ENCODE measurements at places on chromosomes 4 and X. TPM values are rescaled to one million over a fixed set of nuclear protein-coding genes. Genes with fewer than 3 reads are reported as not detected.

The NDP gene
- total RNA-seq, result 0.39 TPM

The MAOB gene
- not detected for total RNA-seq

The ERAS gene
- not detected for total RNA-seq

The FAM133A gene
- total RNA-seq, result 1.3 TPM

The CSAG3 gene
- 3.3 TPM for total RNA-seq

The CWH43 gene
- not detected for total RNA-seq

The MAOA gene
- 0.62 TPM for total RNA-seq

The GUCY1B1 gene
- 13.0 TPM for total RNA-seq

The MAGEA1 gene
- total RNA-seq, result 153 TPM

The GAGE12F gene
- 0.35 TPM for total RNA-seq

The PSAPL1 gene
- total RNA-seq, result not detected

The GAGE12H gene
- not detected for total RNA-seq

The PLAC1 gene
- 1.5 TPM for total RNA-seq

The LPAR4 gene
- not detected for total RNA-seq

The ADH7 gene
- total RNA-seq, result not detected

The ANOS1 gene
- total RNA-seq, result 6.6 TPM

The PRSS12 gene
- total RNA-seq, result 12.2 TPM

The FGF5 gene
- total RNA-seq, result 1.3 TPM

The RHOXF2 gene
- total RNA-seq, result not detected

The XK gene
- 1.6 TPM for total RNA-seq

The ENAM gene
- total RNA-seq, result not detected

The PDGFRA gene
- 7.6 TPM for total RNA-seq

The ZNF711 gene
- 7.2 TPM for total RNA-seq

The GABRQ gene
- total RNA-seq, result 5.9 TPM

The ZCCHC12 gene
- total RNA-seq, result not detected
